ENCODE measurements at places on chromosomes 5 and 9.

DNA sequence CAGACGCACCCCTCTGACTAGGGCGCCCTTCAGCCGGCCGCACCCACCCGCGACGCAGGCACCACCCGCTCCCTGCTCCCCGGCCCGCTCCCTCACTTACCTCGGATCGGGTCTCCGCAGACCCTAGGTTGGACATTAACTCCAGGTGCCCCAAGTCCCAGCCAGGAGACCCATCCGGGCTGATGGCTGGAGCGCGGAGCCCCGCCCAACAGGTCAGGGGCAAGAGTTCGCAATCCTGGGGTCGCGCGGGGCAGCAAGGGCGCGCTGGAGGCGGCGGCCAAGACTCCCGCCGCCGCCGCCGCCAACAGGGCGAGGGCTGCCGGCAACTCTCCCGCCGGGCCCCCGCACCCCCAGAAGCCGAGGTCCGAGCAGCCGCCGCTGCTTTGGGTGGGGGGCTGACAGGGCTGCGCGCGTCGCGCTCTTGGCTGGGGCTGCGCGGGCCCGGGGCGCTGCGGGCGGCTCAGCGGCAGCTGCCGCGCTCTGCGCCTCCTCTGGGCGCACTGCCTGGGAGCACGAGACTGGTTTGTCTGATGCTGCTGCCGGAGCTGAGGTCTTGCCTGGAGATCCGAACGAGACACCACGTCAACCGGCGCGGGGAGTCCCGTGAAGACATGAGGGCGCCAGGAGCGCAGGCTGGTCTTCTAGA is at the start of gene GDNF:
TSS of gene GDNF (minus strand) at position 635 of the 646 bp plus-strand sequence. CDS start 5,245 bp downstream, outside the sequence.
- no peak for DNase-seq

- no peak for DNase-seq
Measured at GRCh38 chr9:4555236-4555635, 65.0 kb downstream of the SLC1A1 start.

DNA sequence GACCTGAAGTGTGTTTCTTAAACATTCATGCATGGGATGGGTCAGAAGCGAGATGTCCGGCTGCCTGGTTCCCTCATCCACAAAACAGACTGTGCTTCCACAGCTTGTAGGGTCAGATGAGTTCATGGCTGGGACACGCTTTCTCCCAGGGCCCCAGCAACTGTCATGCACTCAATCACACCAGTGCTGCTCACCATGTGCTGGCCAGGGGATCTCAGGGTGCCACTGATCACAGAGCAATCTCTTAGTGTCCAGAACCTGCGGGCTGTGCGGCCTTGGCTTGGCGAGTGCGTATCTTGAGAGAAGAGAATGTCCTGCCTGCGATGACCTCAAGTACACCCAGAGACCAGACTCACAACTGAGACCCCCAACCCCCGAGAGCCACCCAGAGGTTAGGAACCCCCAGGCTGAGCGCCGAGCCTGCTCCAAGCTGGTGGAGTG is 26.0 kb upstream of the FCN2 start:
- no peak for DNase-seq

- no peak for DNase-seq
Measured at GRCh38 chr5:39006650-39007049, 67.5 kb downstream of the RICTOR start.

GRCh38 chr5:134122530-134122929 is 8.0 kb downstream of the TCF7 start:
- DNase-seq, result no peak

DNA sequence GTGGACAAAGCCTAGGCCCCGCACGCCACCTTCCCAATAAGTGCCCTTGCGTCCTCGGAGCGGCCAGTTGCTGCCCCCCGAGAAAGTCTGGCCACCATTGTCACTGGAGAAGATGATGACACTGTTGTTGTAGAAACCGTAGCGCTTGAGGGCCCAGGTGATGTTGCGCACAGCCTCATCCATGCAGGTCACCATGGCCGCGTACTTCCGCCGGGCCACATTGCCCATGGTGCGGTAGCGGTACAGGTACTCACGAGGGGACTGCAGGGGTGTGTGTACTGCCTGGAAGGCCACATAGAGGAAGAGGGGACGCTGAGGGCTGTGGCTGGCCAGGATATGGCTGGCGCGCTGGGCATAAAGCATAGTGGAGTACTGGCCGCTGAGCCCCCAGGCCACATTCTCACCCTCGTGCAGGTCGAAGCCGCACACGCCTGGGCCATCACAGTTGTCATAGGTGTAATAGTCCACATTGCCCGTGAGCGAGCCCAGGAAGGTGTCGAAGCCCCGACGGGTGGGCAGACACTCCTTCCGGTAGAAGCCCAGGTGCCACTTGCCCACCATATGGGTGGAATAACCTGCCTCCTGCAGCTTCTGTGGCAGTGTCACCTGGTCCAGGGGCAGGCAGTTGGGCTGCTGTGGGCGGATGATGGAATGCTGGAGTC is 4.6 kb downstream of the ARSI start:
- DNase-seq, result no peak

DNA sequence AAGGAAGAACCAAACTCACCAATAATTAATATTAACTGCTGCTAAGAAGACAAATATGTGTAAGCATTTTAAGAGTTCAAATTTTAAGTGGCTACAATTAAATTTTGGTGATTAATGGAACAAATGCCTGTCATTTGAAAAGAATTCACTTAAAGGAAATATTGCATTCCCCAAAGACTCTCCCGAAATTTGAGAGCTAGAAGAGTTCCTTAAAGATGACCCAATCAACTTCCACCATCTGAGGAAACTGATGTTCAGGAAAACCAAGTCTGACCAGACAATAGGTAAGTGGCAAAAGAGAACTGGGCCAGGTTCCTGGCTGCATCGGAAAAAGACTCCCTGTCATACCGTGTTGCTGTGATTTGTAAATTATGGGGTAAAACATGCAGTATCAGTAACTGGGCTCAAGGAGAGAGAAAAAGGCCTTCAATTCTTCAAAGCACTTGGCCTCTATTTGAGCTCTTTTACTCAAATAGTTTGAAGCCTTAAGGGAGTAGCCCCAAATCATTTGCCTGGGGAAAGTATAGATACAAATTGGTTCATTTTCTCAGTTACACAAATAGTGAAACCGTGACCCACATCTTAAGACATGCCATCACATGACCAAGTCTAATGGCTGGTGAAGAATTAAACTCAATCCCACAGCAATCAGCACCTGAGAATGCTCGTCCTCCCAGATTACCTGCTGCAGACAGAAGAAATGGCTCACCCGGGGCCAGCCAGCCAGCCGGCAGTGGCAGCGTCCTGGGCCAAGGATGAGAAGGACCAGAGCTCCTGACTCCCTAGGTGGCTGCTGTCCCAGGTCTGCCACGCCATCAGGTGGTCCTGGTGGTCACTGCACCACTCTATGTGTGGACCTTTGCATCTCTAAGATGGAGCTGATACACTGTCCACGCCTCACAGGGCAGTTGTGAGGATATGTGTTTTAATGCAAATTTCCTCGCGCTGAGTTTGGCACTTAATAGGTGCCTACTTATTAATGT is 162.9 kb downstream of the TTLL11 start:
- no peak for DNase-seq

DNA sequence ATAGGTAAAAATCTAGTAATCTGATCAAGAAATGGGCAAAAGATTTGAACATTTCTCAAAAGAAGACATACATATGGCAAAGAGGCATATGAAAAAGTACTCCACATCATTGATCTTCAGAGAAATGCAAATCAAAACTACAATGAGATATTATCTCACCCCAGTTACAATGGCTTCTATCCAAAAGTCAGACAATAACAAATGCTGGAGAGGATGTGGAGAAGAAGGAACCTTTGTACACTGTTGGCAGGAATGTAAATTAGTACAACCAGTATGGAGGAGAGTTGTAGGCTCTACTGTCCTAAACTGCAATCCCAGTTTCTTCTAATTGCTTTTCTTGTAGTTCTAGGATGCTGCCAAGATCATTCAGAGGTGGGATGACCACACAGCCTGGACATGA is 193.5 kb upstream of the RFX3 start:
- no peak for DNase-seq

GRCh38 chr5:173238312-173239232 is 3.6 kb upstream of the NKX2-5 start:
- DNase-seq, result no peak

- peak; percentile 50 for DNase-seq
Measured at GRCh38 chr5:113294311-113295110, 140.3 kb downstream of the TSSK1B start.

GRCh38 chr5:121746763-121747162 is 104.9 kb upstream of the FTMT start:
- DNase-seq, result no peak

GRCh38 chr9:79572032-79572607 is 355 bp downstream of the TLE4 start:
- DNase-seq, result no peak

GRCh38 chr5:78783434-78784130 is 135.0 kb upstream of the LHFPL2 start:
- no peak for DNase-seq

GRCh38 chr9:134534661-134535080 is 106.9 kb upstream of the COL5A1 start:
- no peak for DNase-seq

DNA sequence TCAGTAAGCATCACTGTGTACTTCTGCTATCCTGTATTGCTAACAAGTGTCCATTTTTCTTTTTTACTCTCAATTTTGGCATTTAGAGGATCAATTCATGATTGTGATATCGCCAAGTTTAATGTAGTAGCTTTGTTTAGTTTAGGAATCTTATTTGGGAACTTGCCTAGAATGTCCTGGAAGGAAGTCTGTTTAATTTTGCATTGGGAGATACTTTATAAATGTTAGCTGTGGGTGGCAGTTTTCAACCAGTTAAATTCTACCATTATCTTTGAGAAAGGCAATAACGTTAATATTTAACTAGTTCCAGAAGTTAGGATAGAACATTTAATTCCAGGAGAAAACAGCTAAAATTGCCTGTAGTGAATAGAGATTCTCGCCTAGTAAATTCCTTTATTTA is 78.6 kb downstream of the PBX3 start:
- DNase-seq, result no peak

GRCh38 chr5:15645381-15646160 is 145.6 kb downstream of the FBXL7 start:
- no peak for DNase-seq

GRCh38 chr9:109250311-109250741 is 70.5 kb downstream of the EPB41L4B start:
- DNase-seq, result no peak

- DNase-seq, result no peak
Measured at GRCh38 chr9:93167185-93167584, 16.8 kb upstream of the WNK2 start.

DNA sequence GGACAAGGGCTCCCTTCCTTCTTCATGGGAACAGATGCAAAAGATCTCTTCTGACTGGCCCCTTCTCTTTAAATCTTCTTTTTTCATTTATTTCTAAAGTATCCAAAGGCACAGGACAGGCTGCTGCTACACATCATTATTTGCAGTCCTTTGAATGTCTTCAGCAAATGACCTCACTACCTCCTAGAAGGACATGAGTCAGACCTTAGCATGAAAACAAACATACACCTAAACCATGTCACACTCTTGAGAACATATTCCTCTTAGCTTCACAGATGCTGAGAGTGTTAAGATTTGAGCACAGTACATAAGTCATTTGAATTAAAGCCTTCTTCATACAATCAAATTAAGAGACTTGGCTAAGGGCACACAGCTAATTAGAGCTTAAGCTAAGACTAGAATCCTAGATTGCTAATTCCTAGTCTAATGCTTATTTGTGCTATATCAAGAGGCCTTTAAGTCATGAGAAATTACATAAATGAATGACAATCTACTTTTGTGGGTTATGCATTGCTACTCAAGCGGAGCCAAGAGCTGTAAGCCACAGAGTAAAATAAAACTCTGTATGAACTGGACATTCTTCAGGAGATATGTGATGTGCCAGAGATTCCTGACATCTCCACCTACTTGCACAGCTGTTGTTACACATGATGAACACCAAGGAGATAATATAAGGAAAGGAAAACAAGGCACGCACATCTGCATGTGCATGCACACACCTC is 109.1 kb upstream of the PTGER4 start:
- DNase-seq, result peak; percentile 16

DNA sequence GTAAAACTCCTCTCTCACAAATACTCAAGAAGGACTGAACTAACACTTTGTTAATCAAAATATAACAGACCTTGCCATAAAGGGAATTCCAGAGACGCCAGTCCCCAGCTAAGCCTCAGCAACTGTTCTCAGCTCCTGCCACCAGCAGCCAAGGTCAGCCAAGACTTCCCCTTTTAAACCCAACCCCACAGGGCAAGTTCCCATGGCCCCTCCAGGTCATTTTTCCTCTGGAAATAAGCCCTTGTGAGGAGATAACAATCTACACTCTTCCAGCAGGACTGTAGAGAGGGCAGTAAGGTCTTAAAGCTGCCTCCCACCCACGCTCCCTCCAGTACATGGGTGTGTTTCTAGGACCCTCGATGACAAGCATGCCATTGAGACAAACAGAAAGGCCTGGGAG is 78.3 kb downstream of the DPYSL3 start:
- no peak for DNase-seq

DNA sequence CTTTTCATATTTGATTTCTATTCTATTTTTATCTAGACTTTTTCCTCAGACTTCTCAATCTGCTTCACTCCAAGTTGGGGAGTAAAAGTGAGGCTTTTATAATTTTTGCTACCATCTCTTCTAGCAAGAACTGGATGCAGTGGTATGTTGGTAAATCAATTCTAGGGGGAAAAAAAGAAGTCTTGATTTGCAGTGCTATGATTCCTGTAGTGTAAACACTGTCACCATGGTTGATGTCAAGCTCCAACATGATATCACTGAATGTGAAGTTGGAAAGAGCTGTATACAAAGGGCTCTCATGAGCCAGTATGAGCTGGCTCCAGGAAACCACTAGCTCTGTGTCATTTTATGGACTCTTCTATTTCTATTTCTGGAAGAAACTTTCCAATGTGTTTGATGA is 439.2 kb downstream of the NTRK2 start:
- DNase-seq, result no peak

DNA sequence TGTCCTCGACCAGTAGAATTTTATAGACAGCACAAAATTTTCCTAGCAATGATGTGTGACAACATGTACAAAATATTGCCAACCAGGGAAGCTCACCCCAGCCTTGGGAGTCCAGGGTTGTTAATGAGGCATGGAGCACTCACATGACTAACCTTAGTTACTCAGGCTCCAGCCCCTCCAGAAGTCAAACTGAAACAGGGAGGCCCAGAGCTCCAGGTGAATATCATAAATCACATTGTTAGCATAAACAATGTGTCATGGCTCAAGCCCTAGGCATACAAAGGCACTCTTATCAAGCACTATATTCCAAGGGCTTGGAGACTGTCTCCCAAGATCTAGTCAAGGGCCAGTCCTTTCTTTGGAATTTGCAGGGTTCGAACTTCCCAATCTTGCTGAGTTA is 44.4 kb downstream of the TNFAIP8 start:
- DNase-seq, result no peak

- no peak for DNase-seq
Measured at GRCh38 chr9:111854799-111855198, 41.8 kb upstream of the UGCG start.

- no peak for DNase-seq
Measured at GRCh38 chr9:88092797-88093331, 45.4 kb downstream of the SPATA31C2 start.

- DNase-seq, result no peak
Measured at GRCh38 chr5:136526791-136527190, 161.4 kb upstream of the TRPC7 start.
